ENCODE measurements at places on chromosomes 2 and 18.

DNA sequence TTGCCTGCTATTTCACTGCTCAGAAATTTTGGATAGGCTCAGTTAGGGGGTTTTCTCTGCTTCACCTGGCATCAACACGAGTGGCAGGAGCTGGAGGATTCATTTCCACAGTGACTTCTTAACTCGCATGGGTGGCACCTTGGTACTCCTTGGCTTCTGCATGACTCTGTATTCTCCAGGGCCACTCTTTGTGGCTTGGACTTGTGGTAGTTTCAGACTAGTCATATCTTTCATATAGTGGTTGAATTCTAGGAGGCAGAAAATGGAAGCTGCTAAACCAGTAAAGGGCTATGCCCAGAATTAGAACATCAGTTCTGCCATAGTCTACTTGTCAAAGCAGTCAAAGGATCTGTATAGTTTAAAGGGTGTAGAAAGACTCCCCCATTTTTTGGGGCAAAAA lies 6.8 kb downstream of the MAIP1 start:
- no peak for DNase-seq

DNA sequence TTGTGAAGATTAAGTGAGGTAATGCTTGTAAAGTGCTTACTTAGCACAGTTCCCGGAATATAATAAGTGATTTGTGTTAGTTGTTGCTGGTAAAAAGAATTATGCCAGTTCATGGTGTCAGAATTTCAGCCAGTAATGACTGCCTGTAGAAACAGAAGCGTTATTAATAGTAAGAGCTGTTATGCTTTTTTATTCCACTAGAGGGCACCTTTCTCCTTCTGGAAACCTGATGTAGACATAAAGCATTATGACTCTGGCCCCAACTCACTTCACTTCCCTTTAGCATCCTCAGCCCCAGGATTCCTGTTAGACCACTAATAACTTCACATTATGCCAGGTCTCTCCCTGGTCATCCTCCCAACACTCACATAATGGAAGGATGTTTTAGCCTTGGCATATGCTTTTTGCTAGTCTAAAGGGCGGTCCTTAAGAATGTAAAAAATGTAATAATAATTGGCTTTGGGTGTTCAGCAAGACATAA lies 34.9 kb downstream of the C18orf54 start:
- peak; percentile 45 for DNase-seq

- DNase-seq = no peak
Observed at GRCh38 chr2:71526141-71526540, 72.8 kb downstream of the DYSF start.

DNA sequence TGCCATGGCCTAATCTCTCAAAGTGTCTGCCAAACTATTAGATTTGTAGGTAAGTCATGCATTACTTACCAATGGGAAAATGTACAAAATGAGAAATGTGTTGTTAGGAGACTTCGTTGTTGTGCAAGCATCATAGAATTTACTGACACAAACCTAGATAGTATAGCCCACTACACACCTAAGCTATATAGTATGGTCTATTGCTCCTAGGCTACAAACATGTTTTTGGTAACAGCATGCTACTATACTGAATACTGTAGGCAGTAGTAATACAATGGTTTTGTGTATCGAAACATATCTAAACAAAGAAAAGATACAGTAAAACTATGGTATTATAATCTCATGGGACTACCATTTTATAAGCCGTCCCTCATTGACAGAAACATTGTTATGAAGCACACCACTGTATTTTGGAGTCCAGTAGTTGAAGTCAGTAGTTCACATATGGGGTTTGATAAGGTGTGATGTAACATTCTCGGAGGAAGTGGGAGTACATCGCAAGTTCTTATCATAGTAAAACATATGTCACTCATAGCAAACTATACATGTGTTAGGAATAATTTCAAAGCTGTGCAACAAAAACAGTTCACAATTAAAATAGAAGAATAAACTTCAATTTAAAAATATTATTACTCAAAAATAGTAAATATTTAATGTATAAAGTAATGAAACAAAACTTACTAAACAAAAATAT lies 12.0 kb upstream of the GTF2A1L start:
- DNase-seq = no peak

DNA sequence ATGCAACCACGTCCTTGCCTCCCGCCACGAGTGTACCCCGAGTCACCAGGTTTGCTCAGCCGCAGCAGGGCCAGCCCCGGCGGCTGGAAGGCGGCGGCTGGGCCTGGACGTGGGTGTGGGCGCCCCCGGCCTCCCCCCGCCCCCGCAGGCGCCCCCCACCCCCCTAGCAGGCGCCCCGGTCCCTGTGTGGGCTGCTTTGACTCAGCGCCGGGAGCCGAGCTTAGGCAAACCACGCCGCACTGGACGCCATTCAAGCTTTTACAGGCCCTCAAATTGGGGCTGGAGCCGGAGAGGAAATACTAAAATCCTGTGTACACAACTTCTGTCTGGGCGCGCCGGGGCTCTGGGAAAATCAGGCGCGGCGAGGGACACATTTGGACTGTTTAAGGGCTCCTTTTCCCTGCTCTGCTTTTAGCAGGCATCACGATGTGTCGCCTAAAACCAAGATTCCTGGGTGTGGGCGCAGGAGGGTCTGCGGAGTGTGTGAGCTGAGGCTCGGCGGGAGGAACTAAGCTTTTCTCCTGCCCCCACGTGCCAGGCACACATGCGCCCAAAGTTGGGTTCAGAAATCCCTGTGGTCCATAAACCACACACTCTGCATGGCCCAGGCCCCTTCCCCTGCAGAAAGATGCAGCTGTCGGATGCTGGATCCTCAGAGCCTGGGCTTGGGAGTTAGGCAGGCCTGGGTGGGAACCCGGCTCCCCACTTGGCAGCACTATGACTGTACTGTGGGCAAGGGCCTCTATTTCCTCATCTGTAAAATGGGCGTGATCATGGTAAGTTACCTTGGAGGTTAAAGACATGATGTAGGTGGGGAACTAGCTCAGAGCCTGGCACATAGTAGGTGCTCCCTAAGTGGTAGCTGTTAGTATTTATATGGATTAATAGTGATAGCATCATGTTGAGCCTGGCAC lies 57.6 kb downstream of the ATOH8 start:
- DNase-seq = peak; percentile 72

GRCh38 chr2:9973690-9974089 lies 22.2 kb downstream of the GRHL1 start:
- DNase-seq = no peak

DNA sequence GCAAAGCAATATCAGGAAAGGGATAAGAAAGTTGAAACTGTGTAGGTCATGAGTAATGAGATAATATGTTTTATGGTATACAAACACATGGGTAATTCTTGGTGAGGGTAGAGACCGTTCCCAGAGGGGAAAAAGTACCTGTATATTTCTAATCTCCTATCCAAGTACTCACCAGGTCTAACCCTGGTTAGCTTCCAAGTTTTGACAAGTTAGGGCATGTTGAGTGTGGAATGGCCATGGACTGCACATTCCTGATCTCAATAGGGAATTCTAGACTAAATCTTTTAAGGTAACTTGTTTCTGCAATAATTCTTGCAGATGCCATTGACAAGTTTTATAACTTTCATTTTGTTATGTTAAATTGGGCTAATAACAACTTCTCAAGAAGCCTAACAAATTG lies 216.6 kb downstream of the SPAG16 start:
- no peak for DNase-seq

DNA sequence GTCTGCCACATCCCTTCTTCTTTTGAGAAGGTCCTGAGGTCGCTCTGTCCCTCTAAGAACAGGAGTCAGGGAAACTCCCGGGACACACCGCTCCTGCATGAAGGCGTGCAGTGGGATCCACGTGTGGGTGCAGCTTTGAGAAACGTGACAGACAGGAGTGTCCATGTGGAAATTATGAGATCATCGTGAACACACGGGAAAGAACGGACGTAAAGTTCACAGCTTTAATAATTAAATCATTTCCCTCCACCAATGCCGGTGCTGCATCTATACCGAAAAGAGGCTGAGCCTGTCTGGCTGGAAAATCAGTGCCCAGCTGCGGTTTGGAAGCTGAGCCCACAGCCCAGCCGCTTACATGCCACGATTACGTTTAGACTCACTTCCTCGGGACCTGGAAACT lies 372.4 kb upstream of the SALL3 start:
- DNase-seq = no peak

DNA sequence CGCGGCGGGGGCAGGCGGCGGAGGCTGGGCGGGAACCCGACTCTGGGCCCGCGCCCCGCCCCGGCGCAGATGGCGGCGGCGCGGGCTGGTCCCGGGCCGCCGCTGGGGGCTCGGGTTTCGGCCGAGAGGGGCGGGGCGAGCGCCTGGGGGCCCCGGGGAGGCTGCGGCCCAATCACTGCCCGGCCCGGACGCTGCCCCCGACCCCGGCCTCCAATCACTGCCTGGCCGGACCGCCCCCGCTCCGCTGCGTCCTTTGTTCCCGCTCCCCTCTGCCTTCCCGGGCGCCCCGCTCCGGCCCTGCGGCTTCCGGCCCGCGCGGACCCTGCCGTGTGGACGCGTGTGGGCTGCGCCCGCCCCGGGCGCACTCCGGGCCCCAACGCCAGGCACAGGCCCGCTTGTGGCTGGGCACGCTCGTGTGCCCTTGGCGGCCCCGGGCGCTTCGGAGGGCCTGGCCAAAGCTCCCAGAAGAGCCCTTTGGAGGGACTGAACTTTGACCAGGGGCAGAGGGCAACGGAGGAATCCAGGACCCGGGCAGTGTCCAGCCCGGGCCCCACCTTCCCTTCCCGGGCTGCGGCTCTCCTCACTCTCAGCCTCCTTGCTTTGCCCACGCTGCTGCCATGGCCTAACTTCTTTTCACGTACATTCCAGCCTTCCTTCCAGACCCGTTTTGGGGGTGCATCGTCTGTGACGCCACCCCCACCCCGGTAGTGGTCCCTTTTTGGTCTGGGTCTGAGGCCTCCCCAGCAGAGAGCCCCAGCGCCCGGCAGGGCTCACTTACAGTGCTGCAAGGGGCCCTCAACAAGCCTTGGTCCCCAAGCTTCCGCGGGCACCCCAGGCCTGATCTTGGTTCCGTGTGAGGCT lies 27.1 kb upstream of the PTMA start:
- DNase-seq = peak; percentile 58

DNA sequence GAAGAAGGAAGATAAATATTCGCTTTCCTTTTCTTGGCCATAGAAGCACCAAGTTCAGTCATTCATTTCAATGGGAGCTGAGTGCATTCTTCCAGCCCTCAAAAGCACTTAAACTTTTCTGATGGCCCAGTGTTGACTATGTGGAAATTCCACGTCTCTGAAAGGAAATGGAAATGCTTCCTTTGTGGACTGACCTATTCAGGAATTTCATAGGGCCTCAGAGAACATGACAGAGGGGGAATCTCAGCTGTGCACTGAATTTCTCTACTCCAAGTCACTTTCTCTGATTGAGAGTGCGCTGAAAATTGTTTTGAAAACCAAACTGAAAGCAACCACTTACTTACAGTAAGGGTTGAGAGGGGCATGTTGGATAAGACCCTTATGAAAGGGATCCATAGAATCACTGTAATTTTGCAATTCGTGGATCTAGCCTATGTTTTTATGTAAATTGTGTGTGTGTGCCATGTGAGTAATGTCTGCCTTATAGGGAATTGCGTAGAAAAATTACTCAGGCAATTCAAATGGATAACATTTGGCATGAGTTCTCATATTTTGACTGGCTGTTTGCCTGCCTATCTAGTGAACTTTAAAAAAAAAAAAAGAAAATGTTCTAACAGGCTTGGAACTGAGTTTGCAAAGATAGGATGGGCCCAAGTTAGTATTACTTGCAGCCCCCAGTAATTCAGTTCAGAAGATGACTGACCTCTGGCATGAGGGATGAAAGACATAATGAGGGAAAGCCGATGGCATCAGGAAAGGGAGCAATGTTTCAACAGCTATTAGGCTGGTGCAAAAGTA lies 437.0 kb downstream of the PTPRM start:
- DNase-seq = peak; percentile 68

DNA sequence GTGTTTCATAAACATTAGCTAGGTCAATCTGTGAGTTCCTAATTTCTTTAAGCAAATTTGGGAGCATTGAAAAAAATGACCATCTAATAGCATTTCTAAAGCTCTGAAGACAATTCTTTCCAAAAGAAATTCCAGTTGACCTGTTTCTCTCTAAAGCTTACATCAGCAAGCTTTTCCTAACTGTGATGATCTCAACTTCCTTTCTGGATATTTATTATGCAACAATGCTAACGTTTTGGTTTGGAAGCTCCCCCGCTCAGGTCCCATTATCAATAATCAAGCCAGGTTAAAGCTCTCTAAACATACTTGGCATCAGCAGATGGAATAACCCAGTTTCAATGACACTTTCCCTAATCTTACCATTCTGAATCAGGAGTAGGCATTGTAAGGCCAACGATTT lies 196.3 kb upstream of the TANK start:
- DNase-seq = no peak

- DNase-seq = no peak
Observed at GRCh38 chr2:10884574-10884975, 27.2 kb upstream of the KCNF1 start.

DNA sequence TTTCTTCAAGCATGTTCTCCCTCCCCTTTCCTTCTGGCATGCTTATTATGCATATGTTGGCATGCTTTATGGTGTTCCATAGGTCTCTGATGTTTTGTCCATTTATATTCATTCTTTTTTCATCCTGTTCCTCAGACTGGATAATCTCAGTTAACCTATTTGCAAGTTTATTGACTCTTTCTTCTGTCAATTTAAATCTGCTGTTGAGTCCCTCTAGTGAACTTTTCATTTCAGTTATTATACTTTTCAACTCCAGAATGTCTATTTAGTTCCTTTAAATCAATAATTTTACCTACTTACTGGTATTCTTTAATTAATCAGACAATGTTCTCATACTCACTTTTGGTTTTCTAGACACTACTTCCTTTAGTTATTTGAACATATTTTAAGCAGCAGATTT lies 101.2 kb downstream of the GALNT14 start:
- DNase-seq = no peak

- DNase-seq = no peak
Observed at GRCh38 chr2:128395640-128396499, 77.2 kb upstream of the HS6ST1 start.

DNA sequence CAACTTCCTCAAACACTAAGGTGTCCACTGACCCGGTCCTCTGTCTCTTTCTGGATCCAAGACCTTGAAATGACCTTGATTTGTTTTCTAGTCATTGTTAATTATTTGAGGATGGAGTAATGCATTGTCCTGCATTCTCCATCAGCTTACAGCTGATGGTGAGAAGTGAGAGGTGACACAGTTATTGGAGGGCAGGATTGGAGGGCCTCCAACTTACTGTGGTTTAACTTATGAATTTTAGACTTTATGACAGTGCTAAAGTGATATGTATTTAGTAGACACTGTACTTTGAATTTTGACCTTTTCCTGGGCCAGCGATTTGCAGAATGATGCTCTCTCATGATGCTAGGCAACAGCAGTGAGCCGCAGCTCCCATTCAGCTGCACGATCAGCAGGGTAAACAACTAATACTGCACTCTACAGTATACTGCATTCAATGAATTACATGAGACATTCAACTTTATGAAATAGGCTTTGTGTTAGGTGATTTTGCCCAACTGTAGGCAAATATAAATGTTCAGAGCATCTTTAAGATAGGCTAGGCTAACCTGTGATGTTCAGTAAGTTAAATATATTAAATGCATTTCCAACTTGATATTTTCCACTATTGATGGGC lies 200.0 kb upstream of the MEX3C start:
- no peak for DNase-seq

GRCh38 chr18:52046842-52047241 lies 293.2 kb upstream of the DCC start:
- DNase-seq = no peak

- no peak for DNase-seq
Observed at GRCh38 chr18:74274700-74275099, 17.1 kb downstream of the CYB5A start.

- DNase-seq = no peak
Observed at GRCh38 chr2:219997341-219997851, 370.0 kb downstream of the SLC4A3 start.

- no peak for DNase-seq
Observed at GRCh38 chr18:40569605-40570004, 1385.4 kb upstream of the PIK3C3 start.

- no peak for DNase-seq
Observed at GRCh38 chr18:355678-356077, 87.8 kb upstream of the THOC1 start.

Data from stromal cell of bone marrow (primary cell).